ENCODE measurements at places on chromosomes 5 and 9.

DNA sequence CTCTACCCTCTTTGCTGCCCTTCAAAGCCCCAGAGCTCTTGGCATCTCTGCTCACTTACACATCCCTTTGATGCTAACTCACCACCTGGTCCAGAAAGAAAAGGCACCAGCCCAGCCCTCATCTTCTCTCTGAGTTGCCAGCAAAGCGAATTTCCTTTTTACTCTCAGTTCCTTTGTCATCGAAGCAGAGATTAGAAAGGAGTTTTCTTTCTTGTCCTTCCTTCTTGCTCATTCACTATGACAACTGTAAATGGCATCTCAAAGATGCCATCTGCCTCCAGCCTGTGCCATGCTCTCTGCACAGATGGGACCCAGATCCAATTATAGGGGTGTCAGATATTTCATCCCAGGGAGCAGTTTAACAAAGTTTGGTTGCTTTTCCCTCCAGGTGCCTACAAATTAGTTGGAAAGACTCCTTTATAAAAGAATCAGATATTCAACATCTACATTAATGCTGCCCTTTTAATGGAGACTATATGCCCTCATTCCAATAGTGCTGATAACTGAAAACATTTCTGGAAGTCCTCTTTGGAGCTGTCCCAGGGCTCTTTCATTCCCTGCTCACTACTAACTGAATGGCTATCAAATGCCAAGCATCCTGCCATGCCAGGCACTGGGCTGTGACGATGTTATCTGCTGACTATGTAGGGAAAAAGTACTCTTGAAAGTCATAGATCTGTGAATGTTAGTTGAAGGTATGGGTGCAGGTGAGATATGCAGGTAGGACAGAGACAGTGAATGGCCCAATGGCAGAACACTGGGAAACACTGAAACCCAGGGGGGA, 58.9 kb downstream of the SUSD1 start:
- DNase-seq: no peak

- no peak for DNase-seq
Observed at GRCh38 chr9:23563517-23563916, 262.5 kb downstream of the ELAVL2 start.

DNA sequence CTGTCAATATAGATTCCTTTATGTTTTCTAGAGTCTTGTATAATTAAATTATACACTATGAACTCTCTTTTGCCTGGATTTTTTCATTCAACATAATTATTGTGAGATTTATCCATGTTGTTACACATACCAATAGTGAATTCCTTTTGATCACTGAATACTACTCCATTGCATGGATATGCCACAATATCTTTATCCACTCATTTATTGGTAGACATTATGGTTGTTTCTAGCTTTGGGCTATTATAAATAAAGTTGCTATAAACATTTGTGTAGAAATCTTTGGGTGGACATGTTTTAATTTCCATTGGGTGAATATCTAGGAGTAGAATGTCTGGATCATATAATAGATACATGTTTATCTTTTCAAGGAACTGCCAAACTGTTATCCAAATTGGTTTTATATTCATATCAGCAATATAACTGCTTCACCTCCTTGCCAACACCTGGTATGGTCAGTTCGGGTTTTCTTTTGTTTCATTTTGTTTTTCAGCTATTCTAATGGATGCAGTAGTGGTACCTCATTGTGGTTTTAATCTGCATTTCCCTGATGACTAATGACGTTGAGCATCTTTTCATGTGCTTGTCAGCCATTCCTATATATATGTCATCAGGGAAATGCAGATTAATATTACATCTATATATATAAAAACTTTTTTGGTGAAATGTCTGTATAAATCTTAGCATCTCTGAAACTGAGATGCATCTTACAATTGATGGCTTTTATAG, 32.1 kb upstream of the TCF7 start:
- no peak for DNase-seq

DNA sequence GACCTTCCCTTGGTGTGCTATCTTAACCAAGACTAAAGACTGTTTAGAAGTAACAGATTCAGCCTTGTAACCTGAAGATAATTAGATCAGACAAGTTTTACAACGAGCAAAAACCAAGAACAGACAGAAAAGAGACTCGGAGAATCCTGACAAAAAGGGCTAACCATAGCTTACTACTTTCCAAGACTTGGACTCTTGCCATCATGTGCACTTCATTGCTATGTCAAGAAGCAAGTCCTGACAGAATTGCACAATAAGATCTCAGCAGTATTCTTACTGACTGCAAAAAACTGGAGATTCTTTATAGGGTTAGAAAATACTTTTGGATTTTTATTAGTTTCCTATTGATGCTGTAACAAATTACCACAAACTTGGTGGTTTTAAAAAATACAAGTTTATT, 1539.0 kb upstream of the NUDT12 start:
- DNase-seq: peak; percentile 20

- DNase-seq: no peak
Observed at GRCh38 chr5:177132136-177133095, 1.2 kb upstream of the NSD1 start.

DNA sequence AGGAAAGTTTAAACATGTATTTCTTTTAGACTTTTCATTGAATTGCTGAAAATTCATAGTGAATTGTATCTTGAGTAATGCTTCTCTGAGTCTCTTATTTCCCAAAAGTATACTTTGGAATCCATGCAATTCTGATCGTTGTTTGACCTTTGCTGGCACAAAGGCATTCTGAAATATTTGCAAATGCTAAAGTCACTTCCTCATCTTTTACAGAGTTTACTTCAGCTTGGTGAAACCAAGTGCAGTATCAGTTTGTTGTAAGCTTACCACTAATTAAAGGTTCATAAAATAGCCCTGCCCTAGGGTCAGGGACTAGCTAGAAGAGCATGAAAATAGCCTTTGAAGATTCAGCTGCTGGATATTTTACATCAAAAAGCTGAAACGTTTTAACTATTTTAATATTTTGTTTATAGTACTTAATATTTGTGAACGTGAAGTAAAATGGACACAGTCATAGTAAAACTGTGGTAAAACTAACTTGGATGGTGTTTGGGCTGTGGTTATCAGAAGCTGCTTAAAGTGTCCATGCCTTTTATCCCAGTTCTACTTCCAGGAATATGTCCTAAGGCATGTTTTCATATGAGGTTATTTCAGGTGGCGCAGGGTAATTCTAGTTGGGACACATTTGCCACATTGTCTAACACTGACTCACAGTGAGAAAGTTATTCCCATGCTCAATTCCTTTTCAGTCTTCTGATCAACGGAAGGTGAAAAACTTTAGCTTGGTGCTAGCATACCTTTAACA, 45.3 kb downstream of the SLC22A5 start:
- DNase-seq: peak; percentile 46

GRCh38 chr9:120411862-120412424, 168.0 kb downstream of the CDK5RAP2 start:
- no peak for DNase-seq
